Ascending aorta (tissue), 2 donors: ENCODE measurements at places on chromosomes 11 and 22.

GRCh38 chr11:58788355-58789023, 56.0 kb downstream of the GLYATL2 start:
- H3K4me1 ChIP-seq: no peaks in the 10 kb centered on the region
- H3K36me3 ChIP-seq: no peaks in the 10 kb centered on the region
- DNase-seq: no peak
- no peak overlapping the region for H3K27ac ChIP-seq
- no peak overlapping the region for H3K4me3 ChIP-seq

- no peak overlapping the region for H3K27ac ChIP-seq
- H3K4me3 ChIP-seq: no peak overlapping the region
- no peaks in the 10 kb centered on the region for H3K4me1 ChIP-seq
- H3K27me3 ChIP-seq: no peaks in the 10 kb centered on the region
These were observed 713.5 kb upstream of the API5 start for GRCh38 chr11:42598341-42598740.

DNA sequence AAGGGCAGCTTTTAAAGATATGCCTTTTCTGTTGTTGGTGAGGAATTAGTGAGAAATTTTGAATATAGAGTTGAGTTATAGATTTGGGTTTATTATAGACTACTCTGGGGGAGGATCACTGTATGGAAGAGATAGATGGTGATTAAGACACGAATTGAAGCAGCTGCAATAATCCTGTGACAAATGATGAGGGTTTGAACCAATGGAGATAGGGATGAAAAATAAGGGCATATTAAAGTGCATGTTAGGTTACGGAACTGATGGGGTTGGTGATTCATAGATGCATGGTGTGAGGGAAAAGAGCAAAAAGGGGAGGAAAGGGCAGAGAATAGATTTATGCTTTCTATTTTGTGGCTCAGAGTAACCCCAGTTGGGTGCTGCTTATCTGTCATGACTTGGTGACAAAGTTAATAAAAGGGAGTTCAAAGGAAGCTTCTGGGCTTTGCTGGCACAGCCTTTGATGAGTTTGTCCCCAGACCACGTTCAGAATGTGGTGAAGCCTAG, 11.8 kb downstream of the C11orf87 start:
- no peak overlapping the region for H3K27ac ChIP-seq
- no peaks in the 10 kb centered on the region for H3K36me3 ChIP-seq
- no peaks in the 10 kb centered on the region for H3K27me3 ChIP-seq
- H3K4me3 ChIP-seq: no peak overlapping the region
- DNase-seq: no peak

GRCh38 chr11:36492724-36493304, 17.3 kb downstream of the TRAF6 start:
- peaks cover 3% of the 10 kb centered on the region for H3K4me1 ChIP-seq
- no peaks in the 10 kb centered on the region for H3K27me3 ChIP-seq
- DNase-seq: no peak
- H3K27ac ChIP-seq: no peak overlapping the region
- no peak overlapping the region for H3K4me3 ChIP-seq

DNA sequence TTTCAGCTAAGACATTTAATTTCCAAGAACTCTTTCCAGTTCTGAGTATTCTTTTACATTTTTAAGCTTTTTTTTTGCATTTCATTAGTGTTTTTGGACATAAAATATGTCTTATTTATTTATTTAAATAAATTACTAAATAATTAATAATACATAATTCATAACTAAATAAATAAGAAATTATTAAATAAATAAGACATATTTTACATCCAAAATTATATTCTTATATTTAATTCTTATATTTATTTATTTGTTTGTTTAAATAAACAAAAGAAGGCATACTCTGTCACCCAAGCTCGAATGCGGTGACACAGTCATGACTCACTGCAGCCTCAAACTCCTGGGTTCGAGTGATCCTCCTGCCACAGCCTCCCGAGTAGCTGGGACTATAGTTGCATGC, 3.1 kb upstream of the MMP27 start:
- H3K4me1 ChIP-seq: no peaks in the 10 kb centered on the region
- no peaks in the 10 kb centered on the region for H3K36me3 ChIP-seq
- H3K4me3 ChIP-seq: no peak overlapping the region

DNA sequence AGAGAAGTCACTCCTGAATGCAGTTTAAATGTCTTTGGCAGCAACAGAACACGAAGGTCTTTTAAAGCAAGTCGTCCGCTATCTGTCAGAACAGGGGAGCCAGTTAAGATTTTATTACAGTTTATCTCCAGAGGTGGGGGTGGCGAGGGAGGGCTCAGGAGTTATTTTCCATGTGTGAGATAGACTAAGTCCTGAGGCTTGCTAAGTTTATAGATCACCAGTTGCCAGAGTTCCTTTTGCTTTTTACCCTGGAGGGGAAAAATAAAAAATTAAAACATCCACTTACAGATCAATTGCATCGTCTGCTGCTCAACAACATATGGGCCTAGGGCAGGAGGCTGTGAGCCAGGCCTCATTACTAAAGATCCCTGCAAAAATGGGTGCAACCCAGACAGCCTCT, 90.7 kb downstream of the SNX19 start:
- H3K4me1 ChIP-seq: peaks cover 30% of the 10 kb centered on the region
- H3K4me3 ChIP-seq: no peak overlapping the region
- DNase-seq: no peak
- no peaks in the 10 kb centered on the region for H3K27me3 ChIP-seq
- no peaks in the 10 kb centered on the region for H3K36me3 ChIP-seq
